CD4-positive, alpha-beta T cell treated with Interleukin-4 for 4 hours (primary cell): ENCODE measurements at places on chromosomes 5 and 9.

- DNase-seq: no peak
Measured at GRCh38 chr9:751137-752051, 90.1 kb upstream of the DMRT1 start.

DNA sequence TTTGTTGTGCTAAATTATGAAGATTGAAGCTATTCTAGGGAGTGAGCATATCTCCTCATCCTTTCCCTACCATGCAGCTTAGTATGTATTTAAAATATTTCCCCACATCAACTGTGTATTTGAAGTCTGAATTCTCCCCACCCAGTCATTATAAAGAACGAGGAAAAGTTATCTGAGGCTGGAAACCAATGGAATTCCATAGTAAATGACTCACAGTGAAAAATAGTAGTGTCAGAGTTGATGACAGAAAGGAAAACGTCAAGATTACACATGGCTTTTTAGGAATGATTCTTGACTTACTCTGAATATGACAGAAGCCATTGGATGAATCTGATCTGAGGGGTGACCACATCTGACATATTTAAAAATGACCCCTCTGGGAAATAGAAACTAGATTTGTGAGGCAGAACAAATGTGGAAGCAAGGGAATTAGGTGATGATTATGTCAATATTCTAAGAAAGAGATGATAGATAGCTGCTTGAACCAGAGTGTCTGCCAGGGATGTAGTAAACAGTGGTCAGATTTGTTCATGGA, 1768.9 kb upstream of the CDH9 start:
- no peak for DNase-seq

DNA sequence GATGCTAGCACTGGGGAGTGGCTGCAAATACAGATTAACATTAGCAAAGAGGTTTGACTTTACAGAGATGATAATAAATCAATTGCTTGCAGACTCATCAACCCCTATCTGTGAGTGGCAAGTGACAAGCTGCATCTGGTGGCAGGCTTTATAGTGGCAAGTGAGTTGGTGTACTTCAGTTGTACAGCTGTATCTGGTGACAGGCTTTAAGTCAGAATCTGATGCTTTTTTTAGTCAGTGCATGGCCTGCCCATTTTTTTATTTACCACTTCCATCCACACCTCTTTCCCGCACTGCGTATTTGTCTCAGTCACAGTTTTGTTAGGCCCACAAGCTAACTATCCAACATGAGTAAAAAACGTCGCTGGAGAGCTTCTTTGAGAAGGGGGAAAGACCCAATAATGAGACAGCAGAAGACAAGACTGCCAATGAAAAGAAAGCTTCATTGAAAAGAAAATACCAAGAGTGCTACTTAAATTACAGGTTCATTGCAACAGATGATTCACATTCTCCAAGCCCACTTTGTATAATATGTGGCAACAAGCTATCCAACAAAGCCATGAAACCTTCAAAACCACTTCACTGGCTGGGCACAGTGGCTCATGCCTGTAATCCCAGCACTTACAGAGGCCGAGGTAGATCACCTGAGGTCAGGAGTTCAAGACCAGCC, 23.1 kb downstream of the ANP32B start:
- DNase-seq: no peak

DNA sequence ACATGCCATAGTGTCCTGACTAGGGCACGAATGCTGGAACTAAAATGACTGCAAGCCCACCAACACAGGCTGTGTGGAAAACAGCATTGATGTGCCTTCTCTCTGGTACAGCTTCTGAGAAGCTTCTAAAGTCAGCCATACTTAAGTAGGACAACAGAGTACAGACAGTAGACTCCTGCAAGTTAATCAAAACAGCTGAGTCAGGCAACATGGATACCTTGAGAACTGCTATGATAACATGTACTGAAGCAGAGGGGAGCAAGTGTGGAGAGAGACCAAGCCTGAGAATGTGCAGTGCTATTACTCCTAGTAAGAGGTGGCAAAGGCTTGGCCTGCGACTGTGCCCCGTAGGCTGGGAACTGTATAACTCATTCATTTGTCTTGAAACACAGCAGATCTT, 2.5 kb downstream of the ISCA1 start:
- DNase-seq: no peak

- no peak for DNase-seq
Measured at GRCh38 chr9:6922124-6922676, 164.4 kb downstream of the KDM4C start.

- DNase-seq: no peak
Measured at GRCh38 chr5:59276917-59277372, 616.6 kb downstream of the PDE4D start.

GRCh38 chr9:73200694-73201452, 49.2 kb downstream of the ANXA1 start:
- DNase-seq: no peak

DNA sequence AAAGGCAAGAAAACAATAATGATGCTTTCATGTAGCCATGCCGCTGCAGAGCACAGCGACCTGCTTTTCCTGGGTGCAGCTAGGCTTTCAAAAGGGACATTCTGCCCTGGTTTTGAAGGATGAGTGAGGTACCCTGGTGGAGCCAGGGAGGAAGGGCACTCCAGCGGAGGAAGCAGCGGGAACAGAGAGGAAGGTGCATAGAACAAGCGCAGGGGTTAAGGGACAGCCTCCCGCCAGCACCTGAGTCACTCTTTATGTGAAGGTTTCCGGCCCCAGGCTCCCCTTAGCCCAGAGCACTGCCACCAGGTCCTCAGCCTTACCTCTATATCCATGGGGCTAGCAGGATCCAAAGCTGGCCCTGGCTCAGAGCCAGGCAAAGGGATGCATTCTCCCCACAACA, 221.1 kb downstream of the CDK5RAP2 start:
- no peak for DNase-seq

DNA sequence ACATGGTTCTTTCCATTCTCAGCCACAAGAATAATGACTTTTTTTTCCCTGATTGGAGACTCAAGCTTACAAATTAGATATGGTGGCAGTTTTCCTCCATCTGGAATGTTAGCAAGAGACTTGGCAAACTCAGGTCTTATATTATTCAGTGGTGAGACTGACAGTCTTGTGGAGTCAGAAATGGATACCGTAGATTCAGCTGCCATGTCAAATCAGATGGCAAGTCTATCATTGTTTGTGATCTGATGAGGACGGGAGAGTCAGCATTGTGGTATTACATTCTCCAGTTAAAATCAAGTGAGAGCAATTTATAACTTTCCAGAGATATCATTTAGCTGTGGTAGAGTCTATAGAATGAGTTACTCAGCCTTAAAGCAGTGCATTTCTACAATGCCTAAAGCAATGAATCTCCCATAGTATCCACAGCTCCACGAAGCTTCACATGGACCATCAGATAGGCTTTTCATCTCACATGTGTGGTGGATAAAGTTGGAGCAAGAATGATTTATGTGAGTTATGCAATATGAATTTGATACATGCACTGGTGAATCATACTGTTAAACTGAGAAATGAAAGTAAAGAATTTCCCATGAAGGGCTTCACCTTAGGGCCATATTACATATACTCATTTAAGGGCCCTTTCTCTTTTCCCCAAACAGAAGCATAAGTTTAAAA, 430.6 kb downstream of the ZNF608 start:
- no peak for DNase-seq

- DNase-seq: peak; percentile 20
Measured at GRCh38 chr9:109411798-109412352, 86.2 kb downstream of the PTPN3 start.

DNA sequence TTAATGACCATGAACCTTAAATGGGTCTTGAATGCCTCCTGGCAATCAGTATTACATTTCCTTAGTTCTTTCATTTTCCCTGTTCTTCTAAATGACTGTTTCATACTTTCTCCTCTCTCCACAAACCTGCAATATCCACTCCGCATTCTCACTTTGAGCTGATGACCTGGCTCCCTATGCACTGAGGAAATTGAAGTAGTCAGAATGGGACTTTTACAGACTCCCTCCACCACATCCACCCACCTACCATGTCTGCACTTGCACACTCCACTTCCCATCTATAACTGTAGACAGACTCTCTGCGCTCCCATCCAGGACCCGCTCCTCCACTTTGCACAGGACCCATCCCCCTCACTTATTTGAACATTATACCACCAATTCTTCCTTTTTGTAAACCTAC, 36.2 kb upstream of the GZMA start:
- DNase-seq: no peak

DNA sequence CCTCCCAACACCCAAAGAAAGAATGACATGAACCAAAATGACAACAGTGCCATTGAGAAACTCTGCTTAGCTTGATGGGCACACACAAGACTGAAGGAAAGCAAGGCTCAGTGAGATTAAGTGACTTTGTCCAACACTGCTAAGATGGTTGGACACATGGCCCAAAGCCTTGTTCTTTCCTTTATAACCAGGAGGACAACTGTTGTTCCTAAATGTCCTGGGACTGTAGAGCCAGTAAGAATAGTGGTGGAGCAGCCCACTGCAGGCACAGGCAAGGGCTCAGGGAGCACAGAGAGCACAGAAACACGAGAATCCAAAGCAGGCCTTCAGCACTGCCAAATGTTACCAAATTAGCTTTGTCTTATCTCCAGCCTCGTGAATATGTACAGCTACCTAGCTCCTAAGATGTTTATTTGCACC, 3.9 kb downstream of the ACTL7A start:
- no peak for DNase-seq

- DNase-seq: no peak
Measured at GRCh38 chr5:12625667-12626263, 721.5 kb upstream of the CTNND2 start.

GRCh38 chr9:14532456-14533115, 160.6 kb downstream of the ZDHHC21 start:
- DNase-seq: no peak

- DNase-seq: peak; percentile 47
Measured at GRCh38 chr9:1939926-1940368, 75.2 kb upstream of the SMARCA2 start.

DNA sequence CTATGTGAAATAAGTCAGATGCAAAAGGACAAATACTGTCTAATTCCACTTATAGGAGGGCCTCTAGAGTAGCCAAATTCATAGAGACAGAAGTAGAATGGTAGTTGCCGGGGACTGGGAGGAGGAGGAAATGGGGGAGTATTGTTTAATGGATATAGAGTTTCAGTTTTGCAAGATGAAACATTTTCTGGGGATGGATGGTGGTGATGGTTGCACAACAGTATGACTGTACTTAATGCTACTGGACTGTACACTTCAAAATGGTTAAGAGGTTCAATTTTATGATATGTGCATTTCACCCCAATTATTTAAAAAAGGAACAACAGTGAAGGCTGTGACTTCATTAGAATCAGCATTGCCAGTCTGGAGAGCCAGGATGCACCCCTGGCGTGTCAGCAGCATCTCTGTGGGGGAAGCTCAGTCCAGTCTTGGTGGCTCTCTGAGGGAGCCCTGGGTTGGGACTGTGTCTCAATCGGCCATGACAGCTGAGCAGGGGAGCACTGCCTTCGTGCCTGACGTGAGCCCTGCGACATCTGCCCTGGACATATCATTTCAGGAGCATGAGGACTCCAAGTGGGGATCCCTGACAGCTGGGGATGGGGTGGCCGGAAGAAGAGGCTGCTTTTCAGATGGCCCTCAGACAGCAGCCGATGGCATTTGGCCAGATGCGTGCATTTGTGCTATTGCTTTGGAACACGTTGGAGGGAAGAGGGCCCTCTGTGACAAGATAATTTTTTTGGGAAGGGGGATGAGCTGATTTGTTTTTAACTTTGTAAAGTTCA, 130.8 kb upstream of the STC2 start:
- DNase-seq: no peak

DNA sequence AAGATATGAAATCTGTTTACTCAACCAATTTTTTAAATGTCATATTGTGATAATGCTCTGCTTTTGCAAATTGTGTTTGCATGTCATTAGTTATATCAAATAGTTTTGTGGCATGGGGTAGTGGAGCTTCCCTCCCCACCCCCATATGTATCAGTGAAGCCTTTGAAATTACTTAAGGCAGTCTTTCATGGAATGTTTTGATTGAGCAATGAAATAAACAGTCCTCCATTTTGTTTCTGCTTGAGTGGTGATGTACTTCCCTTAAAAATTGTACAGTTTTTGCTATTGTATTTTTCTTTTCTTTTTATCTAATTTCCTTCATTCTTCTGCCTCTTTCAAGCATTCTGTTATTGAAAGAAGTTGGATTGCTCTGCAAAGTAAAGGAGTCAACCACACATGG, 3.5 kb downstream of the SOWAHA start:
- no peak for DNase-seq

DNA sequence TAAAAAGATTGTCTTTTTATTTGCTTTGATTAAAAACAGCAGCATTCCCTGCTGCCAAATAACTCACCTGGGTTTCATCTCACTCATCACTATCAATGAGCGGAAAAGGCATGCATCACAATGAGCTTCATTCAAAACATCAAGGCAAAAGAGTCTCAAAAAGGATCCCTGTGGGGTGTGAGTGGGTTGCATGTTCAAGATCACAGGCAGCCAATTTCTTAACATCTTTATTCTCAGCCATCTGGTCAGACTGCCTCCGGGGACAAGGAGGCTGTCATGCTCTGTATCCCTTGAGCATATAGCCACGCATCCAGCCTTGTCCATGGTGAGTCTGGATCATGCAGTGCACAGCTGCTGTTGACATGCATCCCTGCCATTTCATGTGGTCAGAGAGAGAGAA, 117.1 kb downstream of the ICE1 start:
- no peak for DNase-seq

DNA sequence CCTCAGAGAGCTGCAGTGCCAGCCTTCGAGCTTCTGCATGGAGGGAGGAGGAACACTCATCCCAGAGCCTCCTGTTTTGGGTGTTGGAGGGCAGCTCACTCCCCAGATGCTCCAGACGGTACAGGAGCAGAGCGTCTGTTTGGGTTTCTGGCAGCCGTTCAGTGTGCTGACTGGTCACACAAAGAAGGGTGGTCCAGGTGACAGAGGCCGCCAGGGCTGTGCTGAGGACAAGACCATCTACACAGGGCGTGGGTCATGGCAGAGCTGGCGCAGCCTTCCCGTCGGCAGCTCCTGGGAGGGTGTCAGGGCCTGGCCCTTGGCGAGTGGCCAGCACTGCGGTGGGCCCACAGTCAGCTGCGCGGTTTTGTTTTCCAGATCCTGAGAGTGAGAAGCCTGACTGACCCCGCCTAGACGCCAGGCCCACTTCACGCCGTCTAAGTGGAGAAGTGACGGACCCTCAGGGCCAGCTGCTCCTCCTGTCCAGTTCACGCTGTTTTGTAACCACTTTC, 131.4 kb upstream of the FAM120A start:
- DNase-seq: no peak

GRCh38 chr5:108148715-108149139, 233.2 kb downstream of the FBXL17 start:
- DNase-seq: no peak

DNA sequence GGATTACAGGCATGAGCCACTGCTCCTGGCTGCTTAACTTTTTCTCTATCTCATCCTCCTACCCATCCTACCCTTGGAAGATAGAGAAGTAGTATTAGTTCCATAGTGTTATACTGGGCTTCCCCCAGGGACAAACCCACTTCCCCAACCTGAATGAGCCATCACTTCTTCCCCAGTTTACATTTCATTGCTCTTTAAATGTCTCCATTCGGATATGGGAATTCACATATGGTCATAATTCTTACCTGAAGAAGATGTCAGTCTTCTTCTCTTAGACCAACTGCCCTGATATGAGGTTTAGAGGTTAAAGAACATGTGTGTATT, 1.9 kb downstream of the CD274 start:
- DNase-seq: no peak

GRCh38 chr9:2618289-2618688, 3.3 kb upstream of the VLDLR start:
- no peak for DNase-seq

GRCh38 chr5:136082390-136083193, 50.1 kb upstream of the SMAD5 start:
- peak; percentile 60 for DNase-seq
